Stimulated activated CD8-positive, alpha-beta memory T cell treated with anti-CD3 and anti-CD28 coated beads, Interleukin-7, amount 100 ng/mL, for 4 hours (primary cell): ENCODE measurements at places on chromosomes 2 and 18.

DNA sequence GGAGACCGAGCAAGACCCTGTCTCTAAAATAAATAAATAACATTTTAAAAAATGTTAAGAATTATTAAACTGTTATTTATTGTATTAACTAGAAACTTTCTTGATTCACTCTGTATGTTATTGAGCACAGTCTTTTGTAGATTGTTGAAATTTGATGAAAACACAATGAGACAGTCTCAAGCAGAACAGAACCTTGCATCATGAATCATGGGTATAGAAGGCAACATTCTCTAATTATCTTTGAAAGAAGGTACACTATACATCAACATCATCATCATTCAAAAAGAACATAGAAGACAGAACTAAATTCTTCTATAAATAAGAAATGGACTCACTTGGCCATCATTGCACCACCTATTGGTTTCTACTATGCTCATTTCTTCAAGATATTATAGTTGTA is 67.7 kb downstream of the SLC8A1 start:
- DNase-seq = no peak

- DNase-seq = no peak
Observed at GRCh38 chr2:24926602-24927252, 6.7 kb upstream of the ADCY3 start.

- DNase-seq = no peak
Observed at GRCh38 chr18:75437979-75438378, 10.5 kb upstream of the SMIM21 start.

- DNase-seq = no peak
Observed at GRCh38 chr2:61736953-61737352, 116.9 kb downstream of the FAM161A start.

GRCh38 chr2:164655750-164656149 is 34.5 kb upstream of the GRB14 start:
- no peak for DNase-seq

DNA sequence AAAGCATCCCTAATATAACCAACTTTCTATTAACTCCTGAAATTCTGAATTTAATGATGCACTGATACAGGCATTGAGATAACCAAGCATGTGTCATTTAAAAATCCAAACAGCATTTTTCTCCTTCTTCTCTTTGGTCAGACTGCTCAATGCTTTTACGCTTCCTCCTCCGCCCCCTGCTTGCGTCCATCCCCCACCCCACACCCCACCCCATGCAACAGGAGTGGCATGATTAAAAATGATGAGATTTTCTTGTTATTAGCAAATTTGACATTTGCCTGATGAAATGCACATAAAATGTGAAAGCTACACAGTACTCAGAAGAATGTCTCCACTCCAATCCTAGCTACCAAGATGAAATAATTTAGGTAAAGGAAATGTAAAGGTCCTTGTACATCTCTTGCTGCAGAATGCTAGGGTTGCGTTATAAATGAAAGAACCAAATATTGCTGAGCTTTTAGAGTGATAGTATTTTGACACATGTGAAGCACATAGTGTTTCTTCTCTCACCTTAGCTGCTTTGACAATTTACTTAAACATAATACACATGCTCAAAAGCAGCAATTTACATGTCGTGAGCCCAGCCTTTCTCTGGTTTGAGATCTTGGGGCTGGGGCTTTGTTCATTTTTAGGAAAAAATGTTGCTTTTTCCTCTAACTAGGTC is 263.8 kb downstream of the MEIS1 start:
- no peak for DNase-seq

DNA sequence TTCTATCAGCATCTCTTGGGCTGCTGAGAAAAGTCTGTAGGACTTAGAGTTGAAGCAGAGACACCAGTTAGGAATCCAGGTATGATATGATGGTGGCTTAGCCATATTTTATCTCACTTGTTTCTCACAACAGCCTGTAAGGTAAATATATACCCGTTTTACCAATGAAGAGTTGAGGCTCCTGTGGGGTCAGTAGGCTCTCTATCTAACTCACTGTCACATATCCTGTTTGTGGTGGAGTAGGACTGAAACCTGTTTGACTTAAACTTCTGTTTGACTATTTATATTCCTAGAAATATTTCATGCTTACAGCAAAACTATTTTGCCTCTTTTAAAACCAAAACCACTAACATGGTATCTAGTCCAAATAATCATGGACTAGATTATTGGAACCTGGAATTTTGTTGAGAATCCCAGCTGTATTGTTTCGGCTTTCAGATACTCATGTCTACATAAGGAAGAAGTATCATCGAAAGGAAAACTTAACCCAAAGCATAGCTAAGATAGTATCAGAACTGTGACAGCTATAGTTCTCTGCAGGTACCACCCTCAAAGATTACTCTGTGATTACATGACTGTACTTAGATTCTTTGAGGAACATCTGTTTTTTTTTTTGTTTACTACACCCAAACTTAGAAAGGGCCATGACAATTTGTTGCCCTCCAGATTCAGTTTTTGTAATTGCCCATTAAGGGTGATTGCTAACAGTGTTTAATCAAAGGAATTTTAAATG is 216.1 kb upstream of the THUMPD2 start:
- DNase-seq = no peak

DNA sequence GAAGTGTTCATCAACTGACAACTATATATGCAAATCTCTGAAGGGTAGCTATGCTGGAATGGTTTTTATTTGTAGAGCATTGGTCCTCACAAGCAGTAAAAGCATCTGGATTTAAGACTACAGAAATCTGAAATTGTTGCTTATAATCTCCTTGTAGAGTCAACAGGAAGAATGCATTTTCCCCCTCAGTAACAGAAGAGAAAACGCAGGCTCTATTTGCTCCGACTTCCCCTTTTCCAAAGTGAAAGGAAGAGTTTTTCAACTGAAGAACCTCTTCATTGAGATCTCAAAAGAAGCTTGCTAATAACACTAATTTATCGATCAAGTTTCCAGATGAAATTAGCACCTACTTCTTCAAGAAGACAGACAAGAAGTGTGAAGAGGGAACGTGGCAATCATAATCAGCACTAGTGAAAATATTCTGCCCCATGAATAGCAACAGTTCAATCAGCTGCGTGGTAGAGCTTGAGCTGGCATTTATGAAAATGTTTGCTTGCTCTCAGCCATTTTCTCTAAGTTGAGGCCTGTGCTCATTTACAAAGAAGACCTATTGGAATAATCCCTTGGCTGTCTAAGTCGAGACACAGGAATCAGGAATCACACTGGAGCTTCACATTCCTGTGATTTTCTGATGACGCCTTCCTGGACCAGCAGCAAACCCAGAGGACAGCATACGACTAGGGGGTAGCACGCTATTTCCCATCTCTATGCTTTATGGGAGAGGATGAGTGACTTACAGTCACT is 43.7 kb downstream of the TGIF1 start:
- DNase-seq = no peak

DNA sequence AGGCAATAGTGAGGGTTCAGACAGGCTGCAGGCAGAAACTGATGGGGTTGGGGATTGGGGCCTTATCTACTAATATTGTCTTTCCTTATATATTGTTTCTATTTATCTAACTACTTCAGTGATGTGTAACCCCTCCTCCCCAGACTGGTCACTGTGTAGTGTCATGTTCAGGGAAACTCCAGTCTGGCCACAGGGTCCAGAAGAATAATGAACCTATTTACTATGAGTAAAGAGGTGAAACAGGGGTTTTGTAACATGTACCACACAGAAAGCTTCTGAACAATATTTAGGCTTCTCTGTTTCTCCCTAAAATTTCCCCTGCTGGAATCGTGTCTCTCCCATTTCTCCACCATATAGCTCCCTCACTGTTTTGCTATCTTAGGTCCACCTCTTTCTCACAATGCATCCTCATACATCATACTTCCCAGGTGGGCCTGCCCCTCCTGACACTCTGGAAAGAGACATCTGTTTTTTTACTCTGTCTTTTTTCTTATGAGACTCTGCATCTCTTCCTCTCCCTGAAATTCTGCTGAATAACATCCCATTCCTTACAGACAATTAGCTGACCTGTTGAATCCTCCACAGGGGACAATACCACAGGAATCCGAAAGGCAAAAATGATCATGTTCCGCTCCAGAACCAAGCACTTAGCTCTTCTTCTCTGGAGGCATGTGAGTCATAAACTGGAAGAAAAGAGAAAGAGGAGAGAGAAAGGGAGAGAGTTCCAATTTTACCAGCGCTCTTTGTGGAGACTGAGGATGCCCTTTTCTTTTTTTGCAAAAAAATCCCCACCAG is 154.8 kb downstream of the ZEB2 start:
- DNase-seq = no peak

DNA sequence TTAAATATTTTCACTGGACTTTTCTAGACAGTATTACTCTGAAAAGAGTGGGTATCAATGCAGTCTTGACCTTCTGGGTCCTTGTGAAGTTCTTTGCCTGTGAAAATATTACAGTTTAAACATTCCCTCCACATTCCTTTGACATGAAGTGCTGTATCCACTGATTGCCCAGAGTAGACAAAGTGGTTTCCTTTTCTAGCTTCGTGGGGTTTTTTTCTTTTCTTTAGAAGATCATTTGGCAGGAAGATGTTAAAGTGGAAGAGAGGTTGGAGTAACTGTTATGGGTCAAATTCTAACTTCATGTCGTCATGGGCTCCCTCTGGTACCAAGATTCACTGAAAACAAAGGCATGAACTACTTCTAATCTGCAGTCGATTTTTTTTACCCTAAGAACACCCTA is 496.9 kb downstream of the EPHA4 start:
- no peak for DNase-seq

DNA sequence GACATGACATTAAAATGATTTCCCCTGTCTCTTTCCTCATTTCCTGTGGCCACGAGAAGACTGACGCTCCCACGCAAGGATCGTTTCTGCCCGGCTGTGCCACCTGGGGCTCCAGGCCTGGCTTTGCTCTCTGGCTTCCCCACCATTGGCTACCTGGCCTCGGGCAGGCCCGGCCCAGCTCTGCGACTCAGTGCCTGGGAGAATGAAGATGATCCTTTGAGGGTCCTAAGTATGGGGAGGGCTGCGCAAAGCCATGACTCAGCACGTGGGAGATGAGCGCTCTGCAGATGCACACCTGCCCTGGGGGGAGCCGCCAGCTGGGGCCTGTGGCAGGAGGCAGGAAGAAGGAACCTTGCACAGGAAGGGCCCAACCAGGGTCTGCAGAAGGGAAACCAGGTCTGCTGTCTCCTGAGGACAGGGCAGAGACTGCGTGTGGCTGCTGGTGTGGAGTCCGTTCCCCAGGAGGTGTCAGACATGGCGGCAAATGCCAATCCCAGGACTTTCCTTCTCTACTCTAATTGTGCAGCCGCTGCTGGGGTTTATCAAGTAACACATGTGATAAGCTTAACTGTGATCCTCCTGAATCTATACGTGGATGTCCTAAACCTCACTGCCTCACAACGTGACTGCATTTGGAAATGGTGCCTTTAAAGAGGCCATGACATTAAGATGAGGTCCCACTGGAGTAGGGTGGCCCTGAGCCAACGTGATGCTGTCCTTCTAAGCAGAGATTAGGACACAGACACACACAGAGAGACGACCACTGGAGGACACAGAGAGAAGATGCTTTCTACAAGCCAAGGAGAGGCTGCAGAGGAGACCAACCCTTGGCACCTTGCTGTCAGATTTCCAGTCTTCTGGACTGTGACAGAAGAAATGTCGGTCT is 32.9 kb downstream of the MBP start:
- DNase-seq = no peak

DNA sequence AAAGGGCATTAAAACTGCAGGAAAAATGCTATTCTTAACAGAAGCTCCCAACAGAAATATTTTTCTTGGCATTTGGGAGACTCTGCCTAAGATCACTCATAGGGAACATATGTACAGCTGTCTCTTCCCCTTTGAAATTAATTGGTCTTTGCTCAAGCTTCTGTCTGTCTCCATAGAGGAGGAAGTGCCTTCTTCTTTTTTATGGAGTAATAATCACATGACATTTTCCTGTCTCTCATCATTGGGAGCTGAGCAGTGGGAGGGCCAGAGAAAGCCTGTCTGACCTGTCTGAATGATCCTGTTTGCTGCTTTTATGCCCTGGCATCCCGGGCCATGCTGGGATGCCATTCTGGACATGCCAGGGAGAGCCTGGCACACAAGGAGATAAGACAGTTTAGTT is 145.6 kb downstream of the AQP4 start:
- no peak for DNase-seq

DNA sequence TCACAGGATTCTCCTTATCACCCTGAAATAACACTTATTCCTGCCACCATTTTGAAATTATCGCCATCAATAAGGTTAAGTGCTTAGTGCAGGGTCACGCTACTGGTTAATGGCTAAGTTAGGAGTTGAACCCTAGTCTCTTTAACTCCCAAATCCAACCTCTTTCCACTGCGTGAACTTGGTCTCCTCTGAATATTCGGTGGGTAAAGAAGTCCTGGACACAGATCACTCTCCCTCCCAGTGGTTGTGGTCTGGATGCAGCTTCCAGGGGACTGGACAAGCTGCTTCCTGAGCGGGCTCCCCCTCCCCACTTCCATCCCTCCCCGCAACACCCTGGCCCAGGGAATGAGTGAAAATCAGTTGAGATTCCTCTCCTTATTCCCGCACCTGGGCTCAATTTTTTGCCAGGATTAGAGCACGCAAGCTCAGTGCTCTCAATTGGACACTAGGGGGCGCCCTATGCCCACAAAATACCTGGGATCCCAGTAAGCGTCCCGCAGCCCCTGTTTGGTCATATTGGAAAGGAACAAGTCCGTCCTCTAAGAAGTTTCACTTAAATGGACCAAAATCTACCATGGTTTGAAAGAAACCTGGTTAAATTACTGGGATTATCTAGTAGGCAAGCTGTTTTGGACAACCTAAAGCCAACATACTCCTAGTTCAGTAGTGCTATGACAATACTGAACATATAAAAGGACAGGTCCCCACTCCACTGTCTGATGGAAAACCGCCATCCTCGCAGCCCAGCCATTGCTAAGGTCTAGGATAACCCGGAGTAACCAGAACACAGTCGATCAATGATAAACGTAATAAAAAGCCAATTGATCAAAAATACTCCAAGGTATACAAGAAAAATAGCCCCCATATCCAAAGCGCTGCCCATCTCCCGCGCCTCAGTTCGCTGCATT is 40.4 kb downstream of the DHRS9 start:
- DNase-seq = peak; percentile 39

DNA sequence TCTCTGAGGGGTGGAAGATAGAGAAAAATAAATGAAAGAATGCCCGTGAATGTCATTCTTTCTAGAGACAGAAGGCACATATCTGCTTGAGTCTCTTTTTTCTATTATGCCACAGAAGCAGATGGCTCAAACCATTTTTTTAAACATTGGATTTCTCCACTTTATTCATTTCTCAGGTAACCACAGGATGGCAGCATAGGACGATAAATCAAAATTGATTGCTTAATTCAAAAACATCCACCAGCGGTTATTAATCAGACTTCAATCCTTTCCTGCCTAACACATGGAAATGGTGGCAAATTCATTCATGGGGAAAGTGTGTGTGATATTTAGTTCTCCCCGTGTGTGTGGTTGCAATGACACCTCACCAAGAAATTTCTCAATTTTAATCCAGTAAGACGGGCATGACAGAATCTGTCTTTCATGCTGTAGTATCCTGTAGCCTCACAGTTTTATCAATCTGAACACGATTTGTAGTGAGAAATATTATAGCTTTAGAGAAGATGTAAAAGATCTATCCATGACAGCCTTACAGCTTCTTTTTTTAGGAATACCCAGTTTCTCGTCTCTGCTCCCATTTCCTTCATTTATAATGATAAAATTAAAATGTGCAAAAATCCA is 72.2 kb downstream of the DSC3 start:
- no peak for DNase-seq

GRCh38 chr18:45666520-45666919 is 51.2 kb downstream of the SLC14A2 start:
- DNase-seq = no peak
